ENCODE measurements at places on chromosomes 1 and 21.

- no peak for DNase-seq
Measured at GRCh38 chr1:98903726-98904125, 100.9 kb downstream of the PLPPR5 start.

- DNase-seq, result no peak
Measured at GRCh38 chr1:27015260-27015659, 2.6 kb upstream of the TENT5B start.

DNA sequence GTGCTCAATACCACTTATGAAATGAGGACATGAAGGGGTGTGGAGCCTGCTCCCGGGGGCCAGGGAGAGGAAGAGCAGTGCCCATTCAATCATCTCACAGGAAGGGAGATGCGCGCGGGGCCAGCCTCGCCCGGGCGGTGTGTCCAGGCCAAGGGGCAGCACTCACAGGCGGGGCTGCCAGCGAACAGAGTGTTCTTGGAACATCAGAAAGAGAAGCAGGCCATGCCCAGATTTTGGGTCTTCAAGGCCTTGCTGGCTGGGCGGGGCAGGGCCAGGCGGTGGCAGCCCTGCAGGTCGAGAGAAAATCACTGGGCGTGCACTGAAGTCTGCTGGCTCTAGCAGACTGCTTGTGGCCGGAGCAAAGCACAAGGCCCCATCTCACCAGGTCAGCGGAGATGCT is 168.6 kb downstream of the PRDM16 start:
- no peak for DNase-seq

GRCh38 chr1:55078470-55078869 is 39.1 kb downstream of the PCSK9 start:
- DNase-seq, result no peak

DNA sequence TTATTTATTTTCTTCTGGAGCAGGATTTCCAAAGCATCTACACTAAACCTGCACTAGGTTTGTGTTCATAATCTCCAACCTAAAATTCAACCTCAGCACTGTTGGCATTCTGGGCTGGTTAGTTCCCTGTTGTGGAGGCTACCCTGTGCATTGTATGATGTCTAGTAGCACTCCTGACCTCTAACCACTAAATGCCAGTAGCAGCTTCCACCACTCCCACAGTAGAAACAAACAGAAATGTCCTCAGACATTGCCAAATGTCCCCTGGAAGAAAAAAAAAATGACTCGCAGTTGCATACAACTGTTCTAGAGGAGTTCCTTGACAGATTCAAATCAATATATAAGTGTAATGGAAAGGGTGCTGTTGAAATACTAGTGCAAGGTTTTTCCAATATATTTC is 18.9 kb downstream of the GRIK1 start:
- DNase-seq, result no peak

- no peak for DNase-seq
Measured at GRCh38 chr1:23018661-23019093, 591 bp upstream of the KDM1A start.
